Renal pelvis (tissue), 12 donors: ENCODE measurements at places on chromosomes 4 and X.

- DNase-seq: peak; percentile 66
Observed at GRCh38 chrX:69285881-69286564, 120.8 kb upstream of the PJA1 start.

DNA sequence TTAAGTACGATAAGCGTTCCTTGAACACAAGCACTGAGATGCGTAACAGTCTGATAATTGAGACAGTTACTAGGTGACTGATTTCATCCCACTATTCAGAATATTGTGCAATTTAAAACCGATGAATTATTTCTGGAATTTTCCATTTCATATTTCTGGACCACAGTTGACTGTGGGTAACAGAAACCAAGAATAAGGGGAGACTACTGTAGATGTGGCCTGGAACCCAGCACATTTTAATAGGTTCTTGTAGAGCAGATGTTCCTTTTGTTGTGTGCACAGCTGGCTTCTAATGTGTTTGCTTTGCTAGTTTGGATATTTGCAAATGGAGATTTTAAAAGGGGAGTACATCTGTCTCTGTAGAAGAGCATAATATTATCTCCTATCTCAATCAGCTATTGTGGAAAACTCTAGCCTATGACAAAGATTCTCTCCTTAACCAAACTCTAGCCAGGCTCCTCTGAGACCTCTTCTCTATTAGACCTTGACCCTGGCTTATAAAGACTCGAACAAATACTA is 16.4 kb downstream of the NAAA start:
- DNase-seq: no peak

DNA sequence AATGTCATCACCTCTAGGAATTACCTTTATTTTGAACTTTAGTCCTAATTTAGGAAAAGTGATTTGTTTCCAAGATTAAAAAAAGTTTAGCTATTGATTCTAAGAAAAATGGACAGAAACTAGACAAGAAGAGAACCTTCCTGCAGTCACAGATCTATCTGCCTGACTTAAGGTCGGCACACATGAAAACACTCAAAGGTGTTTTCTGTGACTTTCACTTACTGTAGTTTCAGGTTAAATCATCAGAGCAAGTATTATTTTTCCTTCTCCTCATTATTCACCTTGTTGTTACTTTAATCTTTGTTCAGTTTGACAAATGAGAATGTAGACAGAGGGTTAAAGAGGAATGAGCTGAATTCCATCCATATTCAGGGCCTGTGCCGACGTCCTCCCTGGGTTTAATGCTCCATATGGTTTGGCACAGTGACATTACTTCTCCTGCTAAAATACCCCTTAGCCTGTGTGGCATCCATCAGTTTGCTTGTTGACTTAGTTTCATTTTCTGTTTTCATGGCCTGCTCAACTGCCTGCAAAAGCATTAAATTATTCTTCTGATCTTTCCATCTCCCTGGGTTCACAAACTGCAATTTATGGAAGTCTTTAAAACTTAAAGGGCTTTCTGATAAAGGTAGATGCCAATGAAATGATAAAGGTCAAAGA is 352.7 kb downstream of the NKX6-1 start:
- peak; percentile 19 for DNase-seq

GRCh38 chr4:188117631-188118324 is 8.4 kb upstream of the TRIML2 start:
- DNase-seq: no peak
